ENCODE measurements at places on chromosomes 6 and 20. TPM values are rescaled to one million over a fixed set of nuclear protein-coding genes. Genes with fewer than 3 reads are reported as not detected.

- no peak overlapping the region for H3K27ac ChIP-seq
- H3K4me3 ChIP-seq = no peak overlapping the region
- no peaks in the 10 kb centered on the region for H3K4me1 ChIP-seq
- H3K36me3 ChIP-seq = no peaks in the 10 kb centered on the region
These were observed 315.4 kb downstream of the ADGRG6 start for GRCh38 chr6:142617158-142617557.

DNA sequence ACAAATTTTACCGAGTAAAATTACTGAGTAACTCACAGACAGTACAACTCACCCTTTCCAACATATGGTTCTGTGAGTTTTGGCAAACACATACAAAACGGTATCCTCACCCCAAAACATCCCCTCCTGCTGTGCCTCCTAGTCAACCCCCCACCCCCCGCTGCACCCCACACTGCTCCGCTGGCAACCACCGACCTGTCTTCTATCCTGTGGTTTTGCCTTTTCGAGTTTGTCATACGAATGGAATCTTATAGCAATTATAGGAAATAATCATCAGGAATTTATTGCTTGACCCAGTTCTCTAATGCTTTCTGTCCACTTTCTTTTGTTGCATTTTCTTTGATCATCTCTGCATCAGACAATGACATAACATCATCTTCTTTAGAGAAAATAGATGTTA lies 312.3 kb downstream of the KIF16B start:
- no peaks in the 10 kb centered on the region for H3K27me3 ChIP-seq
- no peaks in the 10 kb centered on the region for H3K36me3 ChIP-seq
- H3K4me1 ChIP-seq = no peaks in the 10 kb centered on the region
- no peak for DNase-seq
- H3K4me3 ChIP-seq = no peak overlapping the region
- H3K27ac ChIP-seq = no peak overlapping the region

DNA sequence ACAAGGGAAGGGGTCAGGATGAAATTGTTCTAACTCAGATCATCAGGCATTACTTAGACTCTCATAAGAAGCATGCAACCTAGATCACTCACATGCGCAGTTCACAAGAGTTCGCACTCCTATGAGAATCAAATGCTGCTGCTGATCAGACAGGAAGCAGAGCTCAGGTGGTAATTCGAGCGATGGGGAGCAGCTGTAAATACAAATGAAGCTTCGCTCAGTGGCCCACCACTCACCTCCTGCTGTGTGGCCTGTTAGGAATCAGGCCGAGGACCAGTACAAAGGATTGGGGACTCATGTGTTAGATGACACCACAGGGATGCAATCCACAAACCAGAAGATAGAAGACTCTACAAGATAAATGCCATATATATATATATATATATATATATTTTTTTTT lies 31.5 kb upstream of the TOP1 start:
- H3K27me3 ChIP-seq = no peaks in the 10 kb centered on the region
- no peak overlapping the region for H3K27ac ChIP-seq
- no peaks in the 10 kb centered on the region for H3K36me3 ChIP-seq
- no peak overlapping the region for H3K4me3 ChIP-seq
- DNase-seq = no peak
- peaks cover under 1% of the 10 kb centered on the region for H3K4me1 ChIP-seq

DNA sequence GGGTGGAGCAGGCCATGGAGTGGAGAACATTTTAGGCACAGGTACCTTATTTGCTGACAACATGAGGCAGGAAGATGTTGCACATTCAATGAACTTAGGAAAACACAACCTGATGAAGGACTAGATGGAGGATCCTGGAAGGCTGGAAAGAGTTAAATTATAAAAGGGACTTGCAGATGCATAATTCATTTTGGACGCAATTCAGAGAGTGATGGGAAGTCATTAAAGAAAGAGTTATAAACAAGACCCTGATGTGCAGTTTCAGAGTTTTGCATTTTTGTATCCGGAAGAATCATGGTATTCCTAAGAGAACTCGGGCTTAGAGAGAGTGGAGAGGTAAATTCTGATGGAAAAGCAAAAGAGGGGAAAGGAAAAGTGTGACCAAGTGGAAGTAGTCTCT lies 104.5 kb downstream of the TSHZ2 start:
- peaks cover 44% of the 10 kb centered on the region for H3K4me1 ChIP-seq
- no peaks in the 10 kb centered on the region for H3K27me3 ChIP-seq
- H3K27ac ChIP-seq = no peak overlapping the region
- no peak overlapping the region for H3K4me3 ChIP-seq
- H3K36me3 ChIP-seq = peaks cover 5% of the 10 kb centered on the region

- no peak overlapping the region for H3K4me3 ChIP-seq
- H3K4me1 ChIP-seq = peaks cover 15% of the 10 kb centered on the region
- no peak overlapping the region for H3K27ac ChIP-seq
- DNase-seq = no peak
These were observed 109.4 kb upstream of the KCNG1 start for GRCh38 chr20:51132279-51132678.

DNA sequence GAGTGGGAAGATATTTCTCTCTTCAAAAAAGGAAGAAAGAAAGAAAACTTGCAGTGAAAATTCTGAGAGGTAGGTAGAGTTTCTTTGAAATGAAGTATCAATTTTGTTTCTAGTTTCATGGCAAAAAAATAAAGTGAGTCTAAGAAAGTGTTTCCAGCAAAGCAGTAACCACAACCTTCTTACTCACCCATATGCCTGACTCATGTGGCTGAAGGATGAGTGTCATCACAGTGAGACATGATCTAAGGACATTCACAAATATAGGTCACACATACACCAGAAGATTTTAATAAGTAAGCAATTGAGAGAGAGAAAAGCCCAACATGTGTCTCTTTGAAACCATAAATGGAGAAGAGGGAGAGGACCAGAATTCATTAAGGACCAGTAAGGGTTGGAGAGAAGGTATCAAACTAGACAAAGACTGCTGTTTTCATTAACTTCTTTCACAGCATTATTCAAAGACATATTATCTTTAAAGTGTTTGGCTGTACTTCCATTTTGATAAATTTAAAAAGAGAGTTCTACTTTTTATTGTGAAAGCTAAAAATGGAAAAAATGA lies 169.5 kb downstream of the FRK start:
- peak overlapping the region; percentile 56 for H3K27ac ChIP-seq
- H3K4me1 ChIP-seq = peaks cover 16% of the 10 kb centered on the region
- no peaks in the 10 kb centered on the region for H3K36me3 ChIP-seq
- no peak for DNase-seq

The COL12A1 gene
- total RNA-seq = not detected

DNA sequence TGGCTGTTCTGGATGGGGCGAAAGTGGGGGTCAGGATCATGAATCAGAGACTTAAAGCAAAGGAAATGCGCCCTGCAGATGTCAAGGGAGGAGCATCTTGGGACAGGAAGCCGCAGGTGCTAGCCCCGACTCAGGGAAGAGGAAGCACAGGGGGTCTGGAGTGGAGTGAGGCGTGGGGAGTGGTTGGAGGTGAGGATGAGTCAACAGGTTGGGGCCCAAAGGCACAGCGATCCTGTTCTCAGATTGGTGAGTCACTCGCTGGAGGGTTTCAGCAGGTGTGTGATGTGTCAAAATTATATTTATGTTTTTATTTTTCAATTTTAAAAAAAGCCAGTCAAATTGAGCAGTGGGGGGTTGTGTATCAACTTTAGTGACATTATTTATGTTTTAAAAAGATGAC lies 19.0 kb downstream of the PACSIN1 start:
- H3K27ac ChIP-seq = no peak overlapping the region
- H3K27me3 ChIP-seq = no peaks in the 10 kb centered on the region
- H3K36me3 ChIP-seq = no peaks in the 10 kb centered on the region
- DNase-seq = peak; percentile 90
- peaks cover 32% of the 10 kb centered on the region for H3K4me1 ChIP-seq

GRCh38 chr6:89120371-89120770 lies 2.5 kb upstream of the SRSF12 start:
- H3K27ac ChIP-seq = no peak overlapping the region
- no peaks in the 10 kb centered on the region for H3K36me3 ChIP-seq
- no peak overlapping the region for H3K4me3 ChIP-seq
- H3K4me1 ChIP-seq = peaks cover 6% of the 10 kb centered on the region

DNA sequence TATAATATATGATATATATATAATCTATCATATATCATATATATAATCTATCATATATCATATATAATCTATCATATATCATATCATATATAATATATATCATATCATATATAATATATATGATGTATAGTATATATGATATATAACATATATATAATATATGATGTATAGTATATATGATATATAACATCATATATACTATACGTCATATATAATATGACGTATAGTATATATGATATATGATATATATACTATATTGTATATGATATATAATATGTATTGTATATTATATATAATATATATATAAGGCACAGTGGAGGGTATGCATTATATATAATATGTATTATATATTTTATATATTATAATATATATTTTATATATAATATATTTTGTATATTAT lies 36.7 kb downstream of the PTPRA start:
- H3K27ac ChIP-seq = no peak overlapping the region
- H3K27me3 ChIP-seq = no peaks in the 10 kb centered on the region
- H3K36me3 ChIP-seq = peaks cover 6% of the 10 kb centered on the region
- no peak for DNase-seq

DNA sequence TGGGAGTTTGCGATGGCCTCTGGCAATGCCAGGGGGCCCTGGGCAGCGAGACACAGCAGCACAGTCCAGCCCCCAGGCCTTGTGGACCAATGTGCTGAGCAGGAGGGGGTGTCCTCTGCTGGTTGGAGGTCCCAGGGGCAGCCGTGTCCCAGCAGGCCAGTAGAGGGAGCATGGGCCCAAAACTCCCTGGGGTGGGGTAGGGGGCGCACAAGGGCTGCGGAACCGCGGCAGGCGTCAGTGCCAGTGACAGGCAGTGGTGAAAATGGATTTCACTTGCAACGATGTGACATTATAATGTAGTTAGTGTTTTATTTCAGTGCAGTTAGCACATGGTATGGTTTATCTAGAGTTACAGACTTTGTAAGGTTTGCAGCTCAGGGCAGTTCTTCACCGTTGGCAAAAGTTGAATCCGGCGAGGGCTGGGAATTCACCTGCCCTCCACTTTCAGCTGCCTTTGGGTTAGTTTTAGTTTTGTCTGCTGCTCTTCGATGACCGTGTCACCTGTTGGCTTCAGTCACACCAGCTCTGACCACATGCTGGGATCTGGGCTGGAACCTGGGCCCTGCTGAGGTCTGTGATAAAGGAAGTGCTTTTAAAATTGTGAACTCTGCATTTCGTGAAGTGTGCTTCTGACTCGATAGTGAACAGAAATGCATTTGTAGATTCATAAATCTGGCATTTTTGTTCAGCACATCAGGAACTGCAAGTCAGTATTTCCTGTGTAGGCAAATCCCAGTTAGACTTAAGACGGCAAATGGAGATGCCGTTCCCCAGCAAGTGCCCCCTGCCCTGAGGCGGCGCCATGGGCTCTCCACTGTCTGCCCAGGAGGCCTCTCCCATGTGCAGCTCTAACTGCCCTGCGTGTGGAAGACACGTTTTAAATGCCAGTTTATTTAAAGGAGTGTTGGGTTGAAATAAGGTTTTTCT lies 46.8 kb downstream of the PYGB start:
- peak; percentile 67 for DNase-seq
- no peak overlapping the region for H3K4me3 ChIP-seq
- H3K27me3 ChIP-seq = no peaks in the 10 kb centered on the region
- no peaks in the 10 kb centered on the region for H3K4me1 ChIP-seq
- no peak overlapping the region for H3K27ac ChIP-seq
- H3K36me3 ChIP-seq = no peaks in the 10 kb centered on the region

DNA sequence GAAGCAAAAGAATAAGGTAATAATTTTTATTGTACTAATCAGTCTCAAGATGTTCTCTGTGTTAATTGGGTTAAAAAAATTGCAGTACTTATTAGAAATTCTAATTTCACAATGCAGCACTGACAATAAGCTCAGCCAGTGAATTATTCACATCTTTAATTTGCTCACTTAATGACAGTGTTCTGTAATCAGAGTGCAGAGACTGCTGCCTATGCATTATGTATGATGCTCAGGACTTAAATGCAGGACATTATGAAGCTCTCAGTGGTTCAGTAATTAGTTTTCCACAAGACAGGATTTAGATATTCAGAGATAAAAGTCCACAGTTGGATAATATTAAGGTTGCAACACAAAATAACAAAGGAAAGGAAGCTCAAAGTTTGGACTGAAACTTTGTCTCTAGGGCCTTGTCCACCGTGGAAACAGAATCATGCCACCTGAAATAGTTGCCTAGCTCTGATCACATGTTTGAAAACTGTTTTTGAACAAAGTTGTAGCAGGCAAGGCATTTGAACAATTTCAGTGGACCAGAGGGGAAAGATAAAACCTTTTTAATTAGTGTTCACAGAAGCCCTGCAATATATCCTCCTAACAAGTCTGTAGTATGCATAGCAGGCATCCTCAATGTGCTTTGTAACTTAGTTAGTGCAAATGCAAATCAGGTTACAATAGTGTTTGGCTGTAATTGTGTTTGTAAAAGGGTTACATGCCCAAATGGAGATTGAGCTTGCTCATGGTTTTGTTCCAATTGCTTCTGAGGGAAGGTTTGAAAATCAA lies 23.7 kb upstream of the MMS22L start:
- H3K27me3 ChIP-seq = peaks cover 28% of the 10 kb centered on the region
- no peak overlapping the region for H3K4me3 ChIP-seq
- no peak for DNase-seq
- no peak overlapping the region for H3K27ac ChIP-seq
- H3K36me3 ChIP-seq = no peaks in the 10 kb centered on the region
- no peaks in the 10 kb centered on the region for H3K4me1 ChIP-seq

- H3K27me3 ChIP-seq = peaks cover 55% of the 10 kb centered on the region
- no peak for DNase-seq
- H3K36me3 ChIP-seq = no peaks in the 10 kb centered on the region
- H3K27ac ChIP-seq = no peak overlapping the region
- no peak overlapping the region for H3K4me3 ChIP-seq
These were observed 6.1 kb downstream of the JAG1 start for GRCh38 chr20:10667560-10668167.

DNA sequence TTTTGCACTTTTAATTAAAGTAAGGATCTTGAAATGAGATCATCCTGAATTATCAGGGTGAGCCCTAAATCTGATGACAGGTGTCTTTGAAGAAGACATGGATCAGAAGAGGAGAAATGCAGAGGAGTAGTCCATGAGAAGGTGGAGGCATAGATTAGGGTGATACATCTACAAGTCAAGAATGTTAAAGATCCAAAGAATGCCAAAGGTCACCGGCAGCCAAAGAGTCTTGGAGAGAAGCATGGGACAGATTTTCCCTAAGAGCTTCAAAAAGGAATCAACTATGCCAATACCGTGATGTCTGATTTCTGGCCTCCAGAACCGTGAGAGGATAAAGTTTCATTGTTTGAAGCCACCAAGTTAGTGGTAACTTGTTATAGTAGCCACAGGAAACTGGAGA lies 59.0 kb upstream of the THEMIS start:
- no peaks in the 10 kb centered on the region for H3K27me3 ChIP-seq
- H3K36me3 ChIP-seq = peaks cover 3% of the 10 kb centered on the region
- H3K4me3 ChIP-seq = no peak overlapping the region
- DNase-seq = no peak

DNA sequence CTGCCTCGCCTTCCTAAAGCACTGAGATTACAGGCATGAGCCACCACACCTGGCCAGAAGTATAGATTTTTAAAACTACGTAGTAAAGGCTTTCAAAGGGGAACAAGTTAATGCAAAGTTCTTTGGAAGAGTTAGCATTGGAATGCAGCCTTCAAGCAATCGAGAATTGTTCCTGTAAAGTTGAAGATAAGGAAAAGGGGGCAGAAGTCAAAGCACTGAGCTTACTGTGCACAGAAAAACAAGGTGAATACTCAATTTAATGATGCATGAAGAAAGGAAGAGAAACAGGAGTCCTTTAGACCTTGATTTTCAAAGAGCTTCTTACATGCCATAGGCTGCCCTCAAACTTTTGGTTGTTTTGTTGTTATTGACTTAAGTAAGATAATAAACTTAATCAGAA lies 29.1 kb upstream of the LGSN start:
- H3K4me1 ChIP-seq = peaks cover 5% of the 10 kb centered on the region
- H3K36me3 ChIP-seq = no peaks in the 10 kb centered on the region
- no peak for DNase-seq
- peaks cover 23% of the 10 kb centered on the region for H3K27me3 ChIP-seq
- H3K27ac ChIP-seq = no peak overlapping the region
